NCI-H1105 (cell line): ENCODE measurements at places on chromosomes 6 and 20.

GRCh38 chr20:10061641-10062040 lies 26.9 kb downstream of the ANKEF1 start:
- DNase-seq, result peak; percentile 96

- no peak for DNase-seq
These were observed 254.9 kb downstream of the PLCB1 start for GRCh38 chr20:8386991-8387390.

DNA sequence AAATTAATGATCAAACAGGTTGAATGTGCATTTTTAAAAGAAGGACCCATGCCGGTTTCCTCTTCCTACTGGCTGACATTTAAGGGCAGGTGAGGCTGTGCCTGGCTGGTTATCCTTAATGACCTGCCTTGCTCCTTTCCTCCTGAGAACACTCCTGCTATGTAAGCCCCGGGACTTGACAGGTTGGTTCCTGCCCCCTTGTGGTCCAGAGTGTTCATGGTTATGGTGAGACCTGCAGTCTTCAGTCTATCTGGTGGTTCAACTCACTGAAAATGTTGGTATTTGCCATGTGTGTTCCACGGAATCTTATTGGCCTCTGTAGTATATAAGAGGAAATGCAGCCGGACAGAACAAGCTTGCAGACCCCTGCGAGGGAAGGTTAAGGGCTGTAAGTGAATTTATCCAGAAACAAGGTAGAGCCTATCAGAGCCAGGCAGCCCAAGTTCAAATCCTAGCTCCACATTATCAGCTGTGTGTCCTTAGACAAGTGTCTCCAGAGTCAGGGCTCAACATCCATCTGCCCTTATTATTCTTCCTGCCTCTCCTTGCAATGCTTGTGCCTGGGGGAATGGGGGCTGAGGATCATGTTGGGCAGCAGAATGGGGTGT lies 5.2 kb upstream of the BPIFA3 start:
- peak; percentile 63 for DNase-seq

DNA sequence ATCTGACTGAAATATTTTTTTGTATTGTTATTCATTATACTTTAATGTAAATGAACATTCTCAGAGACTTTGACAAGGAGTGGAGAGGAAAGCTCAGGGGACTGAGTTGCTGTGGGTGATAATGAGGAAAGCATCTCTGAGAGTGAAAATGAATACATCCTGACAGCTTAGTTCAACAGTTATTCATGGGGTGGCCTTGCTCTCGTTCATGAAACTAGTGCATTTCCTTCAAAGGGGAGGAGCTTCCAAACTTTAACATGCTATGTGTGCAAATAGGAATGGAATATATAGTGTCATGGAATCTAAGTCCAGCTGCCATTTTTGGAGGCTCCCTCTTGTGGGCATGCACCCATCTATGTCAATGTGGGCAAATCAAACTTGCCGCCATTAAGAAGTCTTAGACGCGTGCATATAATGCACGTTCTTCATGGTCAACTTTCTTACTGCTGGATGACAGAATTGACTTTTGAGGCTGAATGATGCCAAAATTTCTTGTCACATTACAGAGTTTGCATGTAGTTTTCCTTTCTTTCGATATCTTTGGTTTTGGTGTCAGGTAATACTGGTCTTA lies 124.3 kb upstream of the TMEM170B start:
- no peak for DNase-seq

DNA sequence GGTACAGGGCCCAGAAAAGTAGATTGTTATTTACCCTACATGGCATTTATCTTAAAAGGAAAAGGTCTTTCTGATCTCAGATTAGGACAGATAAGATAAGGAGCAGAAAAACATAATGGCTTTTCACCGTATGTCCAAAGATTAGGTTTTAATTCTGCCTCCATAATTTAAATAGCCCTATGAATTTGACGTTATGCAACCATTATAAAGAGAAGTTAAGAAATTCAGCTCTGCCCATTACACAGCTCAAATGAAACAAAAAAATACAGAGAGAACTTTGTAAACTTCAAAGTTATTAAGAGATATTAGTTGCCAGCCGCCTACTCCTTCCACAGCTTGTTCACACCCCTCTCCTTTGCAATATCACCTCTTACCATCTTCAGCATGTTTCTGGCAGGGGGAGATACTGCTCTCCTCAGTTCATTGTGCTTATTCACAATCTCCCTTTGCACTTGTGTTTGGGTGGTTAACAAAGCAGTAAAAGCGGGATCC lies 8.1 kb downstream of the CRISP3 start:
- no peak for DNase-seq

DNA sequence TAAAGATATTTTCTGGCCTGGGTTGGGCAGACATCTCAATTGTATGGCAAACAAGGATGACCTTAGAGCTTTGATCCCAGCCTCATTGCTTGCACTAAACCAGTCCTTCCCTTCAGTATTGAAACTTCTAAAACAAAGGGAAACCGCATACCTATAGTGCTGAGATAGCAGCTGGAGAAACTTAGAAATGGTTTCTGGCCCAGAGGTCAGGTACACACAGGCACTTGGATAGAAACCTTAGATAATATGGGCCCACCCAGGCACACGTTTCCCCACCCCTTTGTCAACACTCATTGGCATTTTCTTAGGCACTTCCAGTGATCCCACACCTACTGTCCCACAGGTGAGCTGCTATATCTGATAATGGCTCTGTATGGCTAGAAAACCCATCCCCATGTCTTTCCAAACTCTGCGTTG lies 22.1 kb downstream of the NRSN1 start:
- DNase-seq, result no peak

DNA sequence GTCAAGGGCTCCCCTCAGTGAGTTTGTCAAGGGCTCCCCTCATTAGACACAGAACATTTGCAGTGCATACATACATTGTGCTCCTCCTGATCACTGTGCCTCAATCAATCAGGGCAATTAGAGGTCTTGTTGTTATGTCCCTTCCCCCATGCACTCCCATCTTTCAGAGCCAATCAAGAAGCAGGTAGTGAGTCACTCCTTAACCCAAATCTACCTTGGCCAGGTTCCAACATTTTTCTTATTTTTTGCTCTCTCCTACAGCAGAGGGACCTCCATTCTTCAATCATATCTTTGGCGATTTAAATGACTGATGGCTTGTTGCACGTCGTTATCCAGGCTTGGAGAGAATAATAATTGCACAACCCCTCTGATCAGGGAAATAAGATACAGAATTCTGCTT lies 409.9 kb upstream of the SPTLC3 start:
- peak; percentile 23 for DNase-seq

- DNase-seq, result no peak
These were observed 680.0 kb downstream of the RNF144B start for GRCh38 chr6:19067165-19067564.

DNA sequence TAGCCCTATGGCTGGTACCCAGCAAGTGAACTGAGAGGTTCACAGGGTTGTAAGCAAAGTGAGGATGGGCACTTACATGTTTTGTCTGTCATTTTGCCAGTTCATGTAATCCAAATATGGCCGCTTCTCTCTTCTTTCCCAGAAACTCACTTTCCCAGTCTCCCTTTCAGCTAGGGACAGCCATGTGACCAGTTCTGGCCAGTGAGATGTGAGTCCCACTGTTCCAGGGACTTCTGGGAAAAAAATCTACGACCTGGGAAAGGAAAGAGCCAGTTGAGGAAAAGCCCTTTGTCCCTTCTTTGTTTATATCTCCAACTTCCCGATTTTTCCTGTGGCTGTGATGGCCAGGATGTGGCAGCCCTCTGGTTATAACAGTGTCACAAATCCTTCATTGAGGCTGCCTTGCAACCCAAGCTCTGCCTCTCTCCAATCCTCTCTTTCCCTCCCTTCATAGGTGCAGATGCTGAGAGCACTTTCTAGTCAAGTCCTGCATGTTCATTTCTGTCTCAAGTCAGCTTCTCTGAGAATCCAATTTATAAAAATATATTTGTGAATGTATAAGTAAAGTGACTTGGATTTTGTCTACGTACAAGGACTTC lies 148.6 kb upstream of the ZFP64 start:
- no peak for DNase-seq

DNA sequence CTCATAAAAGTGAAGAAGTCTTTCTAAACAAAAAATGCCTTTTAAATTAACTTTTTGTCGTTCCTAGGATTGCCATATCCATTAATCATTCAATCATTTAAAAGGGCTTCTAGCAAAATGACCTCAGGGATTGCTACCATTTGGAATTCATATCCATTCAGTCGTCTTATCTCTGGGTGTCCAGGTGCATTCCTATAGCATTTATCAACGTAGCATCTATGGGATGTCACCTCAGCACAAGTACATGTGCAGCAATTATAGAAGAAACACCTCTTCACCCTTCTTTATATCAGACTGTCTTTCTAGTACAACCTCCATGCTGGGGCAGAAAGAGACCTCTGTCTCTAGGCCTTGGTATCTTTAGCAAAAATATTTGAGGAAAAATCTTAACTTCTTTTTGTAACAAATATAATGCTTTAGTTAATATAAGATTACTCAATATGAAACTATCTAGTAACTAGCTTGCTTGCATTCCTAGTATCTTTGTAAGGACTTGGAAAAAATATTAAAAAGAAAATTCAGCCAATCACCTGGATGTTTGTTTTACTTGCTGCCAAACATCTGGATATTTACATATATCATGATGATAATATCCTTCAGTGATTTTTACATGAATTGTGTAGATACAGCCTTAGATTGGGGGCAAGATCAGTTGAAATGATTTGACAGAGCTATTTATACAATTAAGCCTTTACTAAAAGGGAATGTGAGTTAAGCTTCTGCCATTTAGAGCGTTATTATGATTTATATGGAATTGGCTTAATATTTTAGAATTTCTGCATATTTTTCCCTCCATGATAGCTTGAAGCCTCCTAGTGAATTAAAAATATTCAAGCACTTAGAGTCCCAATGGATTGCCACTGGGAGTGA lies 356.8 kb downstream of the HDGFL1 start:
- DNase-seq, result no peak

GRCh38 chr6:43608310-43608763 lies 20.7 kb downstream of the GTPBP2 start:
- DNase-seq, result peak; percentile 70

DNA sequence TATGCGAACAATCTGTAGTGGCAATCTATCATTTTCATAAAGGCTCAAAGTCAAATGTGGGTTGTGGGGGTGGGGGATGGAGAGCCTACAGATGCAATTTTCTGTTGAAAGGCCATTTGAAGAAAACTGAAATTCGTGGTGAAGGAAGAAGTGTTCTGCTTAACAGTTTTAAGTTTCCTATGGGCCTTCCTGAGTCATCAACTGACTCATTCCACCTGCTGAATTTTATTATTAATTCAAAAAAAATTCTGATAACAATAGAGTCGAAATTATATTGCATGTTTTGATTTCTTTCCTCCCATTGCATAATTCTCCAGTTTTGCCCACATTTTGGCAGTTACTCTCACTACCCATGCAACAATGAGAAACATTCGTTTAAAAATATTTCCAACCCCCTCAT lies 622.3 kb upstream of the ARID1B start:
- DNase-seq, result no peak

- no peak for DNase-seq
These were observed 255.1 kb upstream of the CDYL start for GRCh38 chr6:4521070-4521469.

- DNase-seq, result no peak
These were observed 166.8 kb upstream of the GRIK2 start for GRCh38 chr6:101226677-101227135.

DNA sequence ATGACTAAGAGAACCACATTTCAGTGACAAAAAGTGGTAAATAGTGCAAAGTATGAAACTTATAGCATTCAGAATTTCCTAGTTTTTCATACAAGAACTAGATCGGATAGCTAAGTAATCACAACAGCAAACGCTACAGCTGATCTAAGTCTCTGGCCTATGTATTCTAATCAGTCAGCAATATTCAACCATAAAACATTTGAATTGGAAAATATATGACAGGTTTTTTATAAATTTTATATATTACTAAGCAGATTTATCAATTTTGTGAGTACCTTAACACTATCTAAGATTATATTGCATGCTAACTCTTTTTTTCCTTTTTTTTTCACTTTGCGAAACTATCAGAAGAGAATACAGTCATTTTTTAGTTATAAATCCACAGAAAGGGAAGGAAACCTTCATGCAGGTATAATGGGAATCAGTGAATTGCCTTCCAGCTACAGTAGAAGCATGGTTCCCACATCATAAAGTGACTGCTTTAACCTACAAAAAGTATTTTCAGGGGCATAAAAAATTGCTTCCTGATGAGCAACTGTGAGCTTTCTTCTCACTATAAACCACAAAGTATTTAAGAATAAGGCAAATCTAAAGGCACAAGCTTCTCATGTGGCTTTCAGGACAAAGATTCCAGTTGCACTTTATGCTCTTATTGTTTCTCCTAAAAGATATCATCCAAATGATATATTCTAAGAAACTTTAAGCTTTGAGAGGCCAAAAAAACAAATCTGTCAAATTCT lies 74.0 kb upstream of the GJE1 start:
- DNase-seq, result no peak

DNA sequence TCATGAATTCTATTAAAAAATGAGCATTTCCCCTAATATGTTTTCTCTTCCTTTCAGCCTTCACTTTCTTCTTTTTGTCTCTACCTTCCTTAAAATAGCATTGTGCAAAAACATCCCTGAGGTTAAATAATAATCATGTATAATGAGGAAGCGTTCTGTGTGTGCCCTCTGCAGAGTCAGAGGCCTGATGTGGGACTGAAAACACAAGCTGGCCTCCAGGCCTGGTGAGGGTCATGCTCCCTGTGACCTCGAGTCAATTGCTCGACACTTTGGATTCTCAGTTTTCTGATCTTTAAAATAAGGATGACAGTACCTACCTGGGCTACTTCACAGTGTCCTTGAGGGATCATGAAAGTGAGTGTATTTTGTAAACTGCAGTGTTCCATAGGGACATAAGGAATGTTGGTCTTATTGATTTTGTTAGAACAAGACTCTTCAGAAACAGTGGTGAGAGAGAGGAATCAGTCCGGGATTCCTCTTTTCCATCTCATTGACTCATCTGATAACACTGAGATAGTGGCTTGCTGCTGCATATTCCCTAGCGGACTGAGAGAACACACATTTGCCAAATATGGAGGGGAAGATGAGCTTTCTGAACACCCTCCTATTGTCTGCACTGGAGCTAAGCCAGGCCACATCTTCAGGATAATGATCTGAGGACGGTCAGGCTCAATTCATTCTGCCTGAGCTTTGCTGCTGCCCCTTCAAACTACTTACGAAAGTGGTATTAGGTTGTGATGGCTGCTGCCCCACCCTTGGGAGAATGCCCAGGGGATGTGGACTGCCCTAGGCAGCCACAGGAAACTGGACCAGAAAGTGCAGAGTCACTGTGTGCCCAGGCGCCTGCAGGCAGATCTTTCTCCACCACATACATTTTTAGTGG lies 39.6 kb upstream of the PDE7B start:
- DNase-seq, result no peak

DNA sequence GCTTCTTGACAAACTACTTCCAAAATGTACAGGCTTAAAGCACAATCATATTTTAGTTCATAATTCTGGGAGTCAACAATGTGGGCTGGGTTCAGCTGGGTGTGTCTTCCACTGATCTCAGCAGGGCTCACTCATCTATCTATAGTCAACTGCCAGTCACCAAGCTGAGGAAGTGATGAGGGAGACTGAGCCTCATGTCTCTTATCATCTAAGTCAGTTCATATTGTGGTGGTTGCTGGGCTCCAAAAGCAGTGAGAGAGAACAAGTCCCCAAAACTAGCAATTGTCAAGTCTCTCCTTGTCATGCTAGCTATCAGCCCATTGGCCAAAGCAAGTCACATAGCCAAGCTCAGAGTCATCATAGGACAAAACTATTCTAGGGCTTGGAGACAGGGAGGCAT lies 465.9 kb upstream of the ARID1B start:
- no peak for DNase-seq

- no peak for DNase-seq
These were observed 31.8 kb upstream of the STX16 start for GRCh38 chr20:58619077-58619863.
